ENCODE measurements at places on chromosomes 3 and 15.
A peak's percentile ranks its signal among the peaks of the same experiment; 100 is the strongest.

GRCh38 chr15:89075846-89076245 is 12.4 kb upstream of the ABHD2 start:
- no peak for DNase-seq

DNA sequence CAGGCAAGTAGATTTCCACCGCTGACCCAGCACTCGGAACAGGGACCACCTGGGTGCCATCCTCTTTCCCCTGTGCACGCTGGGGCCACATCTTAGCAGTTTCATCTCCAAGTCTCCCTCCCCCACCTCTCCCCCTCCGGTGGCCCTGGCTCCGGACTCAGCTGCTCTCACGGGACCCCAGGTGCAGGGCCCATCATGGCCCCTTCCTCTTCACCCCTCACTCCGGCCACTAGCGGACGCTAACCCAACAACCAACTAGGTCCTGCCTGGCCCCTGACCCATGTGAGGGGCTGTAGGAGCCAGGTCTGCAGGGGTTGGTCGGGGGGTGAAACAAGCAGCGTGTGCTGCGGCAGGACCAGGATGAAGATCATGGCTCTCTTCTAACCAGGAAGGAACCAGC is 31.3 kb upstream of the IQSEC1 start:
- no peak for DNase-seq

GRCh38 chr15:72220687-72221086 is 10.3 kb downstream of the PKM start:
- DNase-seq: no peak

DNA sequence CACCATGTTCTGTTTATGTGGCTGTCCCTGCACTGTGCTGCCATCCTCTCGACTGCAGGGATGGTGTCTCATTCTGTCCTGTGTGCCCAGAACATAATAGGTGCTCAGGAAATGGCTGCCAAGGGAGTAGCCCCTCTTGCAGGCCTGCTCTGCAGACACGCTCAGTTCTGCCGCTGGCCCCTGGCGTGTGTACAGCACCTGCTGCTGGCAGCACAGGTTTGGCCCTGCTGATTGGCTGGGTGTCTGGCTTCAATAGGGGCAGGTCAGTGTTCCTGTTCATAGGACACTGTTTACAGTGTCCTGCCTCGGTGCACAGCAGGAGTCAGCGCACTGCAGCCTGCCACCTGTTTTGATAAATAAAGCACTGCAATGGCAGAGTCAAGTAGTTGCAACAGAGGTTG is 146.9 kb downstream of the DNAJB8 start:
- no peak for DNase-seq

DNA sequence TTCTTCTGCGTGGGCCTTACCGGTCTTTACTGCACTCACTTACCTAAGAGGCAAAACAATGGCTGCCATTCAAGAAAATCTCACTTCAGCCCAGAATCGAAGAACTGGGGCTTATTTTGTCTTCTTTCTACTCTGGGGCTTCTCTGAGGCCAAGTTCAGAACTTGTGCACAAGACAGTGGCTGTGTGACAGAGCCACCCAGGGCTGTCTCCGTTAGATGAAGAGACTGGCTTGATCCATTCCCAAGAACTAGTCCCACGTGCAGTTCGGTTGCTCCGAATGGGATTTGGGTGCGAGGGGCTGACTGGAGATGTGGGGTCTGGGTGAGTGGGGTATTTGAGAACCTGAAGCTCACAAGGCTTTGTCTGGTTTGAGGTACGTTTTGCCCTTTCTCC is 795 bp upstream of the TCF12 start:
- no peak for DNase-seq

GRCh38 chr3:171379281-171379680 is 80.9 kb downstream of the TNIK start:
- no peak for DNase-seq

DNA sequence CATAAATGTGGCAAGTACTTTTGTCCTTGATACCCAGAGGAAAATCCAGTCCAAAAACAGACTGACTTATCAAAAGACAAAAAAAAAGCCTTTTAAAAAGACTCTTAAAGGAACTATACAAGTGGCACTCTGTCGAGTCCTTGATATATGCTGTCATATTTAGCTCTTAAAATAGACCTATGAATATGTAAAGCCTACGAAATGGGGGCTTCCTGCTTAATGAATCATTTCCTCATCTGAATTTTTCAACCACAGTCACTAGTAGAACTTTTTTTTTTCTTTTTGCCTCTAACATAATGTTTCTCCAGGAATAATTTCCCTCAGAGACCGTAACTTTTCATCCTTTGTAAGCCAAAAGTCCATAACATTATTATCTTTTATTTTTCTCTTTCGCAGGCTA is 95.8 kb downstream of the P3H2 start:
- DNase-seq: no peak

GRCh38 chr3:39178553-39178952 is 13.8 kb downstream of the XIRP1 start:
- no peak for DNase-seq

DNA sequence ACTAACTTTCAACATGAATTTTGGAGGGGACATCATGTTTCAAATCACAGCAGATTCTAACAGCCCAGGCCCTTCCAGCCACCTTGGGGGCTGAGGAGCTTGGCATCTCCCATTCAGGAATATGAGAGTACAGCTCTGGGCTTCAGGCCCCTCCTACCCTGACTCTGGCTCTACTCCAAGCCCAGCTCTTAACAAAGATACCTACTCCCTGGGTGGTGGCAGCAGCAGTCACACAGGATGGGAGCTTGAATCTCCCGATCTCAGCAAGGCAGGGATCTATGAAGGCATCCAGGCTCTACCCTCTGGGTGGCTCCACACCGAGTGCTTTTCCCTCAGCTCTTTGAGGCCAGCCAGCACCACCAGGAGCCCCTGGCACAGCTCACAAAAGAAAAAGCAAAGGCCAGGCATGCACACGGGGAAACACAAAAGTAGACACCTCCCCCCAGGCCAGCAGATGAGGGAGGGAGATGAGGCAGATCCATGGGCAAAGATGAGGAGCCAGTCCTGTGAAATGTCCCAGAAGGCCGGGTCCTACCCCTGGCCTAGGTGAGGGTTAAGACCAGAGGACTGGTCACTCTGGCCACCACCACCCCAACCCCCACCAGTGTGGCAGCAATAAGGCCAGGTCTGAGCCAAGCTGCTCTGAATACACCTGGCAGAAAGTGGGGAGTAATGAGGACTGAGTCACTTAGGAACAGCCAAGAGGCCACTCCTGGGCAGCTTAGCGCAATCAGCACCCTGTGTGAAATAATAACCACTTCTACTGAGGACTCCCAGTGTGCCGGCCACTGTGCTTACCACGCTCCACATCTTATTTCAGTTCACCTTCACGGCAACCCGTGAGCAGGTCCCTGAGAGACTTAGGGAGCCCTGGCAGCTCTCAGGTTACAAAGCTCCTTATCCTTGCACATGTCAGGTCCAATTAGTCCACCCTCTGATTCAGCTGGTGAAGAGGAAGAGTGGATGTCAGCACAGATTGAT is 24.3 kb downstream of the PLA2G4F start:
- DNase-seq: peak; percentile 48

- DNase-seq: no peak
Observed at GRCh38 chr3:146640361-146640760, 35.2 kb upstream of the PLSCR5 start.

DNA sequence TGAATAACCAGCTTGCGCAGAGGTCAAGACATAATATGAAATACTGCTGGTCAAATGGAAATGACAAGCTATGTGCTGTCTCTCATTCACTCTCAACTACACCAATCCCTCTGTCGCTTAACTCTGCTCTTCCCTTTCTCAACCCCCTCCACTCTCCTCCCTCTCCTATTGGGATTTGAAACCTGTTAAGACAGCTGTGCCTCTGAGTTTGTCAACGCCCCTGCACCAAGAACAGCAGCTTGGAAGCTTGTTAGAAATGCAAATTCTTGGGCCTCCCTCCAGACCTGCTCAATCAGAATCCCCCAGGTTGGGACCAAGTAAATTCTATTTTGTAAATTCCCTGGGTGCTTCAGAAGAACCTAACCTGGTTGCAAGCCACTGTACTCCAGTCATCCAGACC is 149.7 kb upstream of the ATP2B2 start:
- no peak for DNase-seq

DNA sequence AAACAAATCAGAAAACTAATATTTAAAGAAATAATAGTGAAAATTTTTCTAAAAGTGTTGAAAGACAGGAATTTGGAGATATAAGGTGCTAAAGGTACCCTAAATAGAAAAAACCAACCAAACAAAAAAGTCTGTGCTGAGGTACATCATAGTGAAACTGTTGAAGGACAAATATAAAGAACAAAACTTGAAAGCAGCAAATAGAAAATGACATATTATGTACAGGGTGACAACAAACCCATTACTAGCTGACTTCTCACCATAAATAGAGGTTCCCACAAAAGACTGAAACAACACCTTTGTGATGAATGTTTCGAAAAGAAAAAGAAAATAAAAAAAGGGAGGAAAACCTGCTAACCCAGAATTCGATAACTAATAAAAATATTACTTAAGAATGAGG is 502.5 kb upstream of the NECTIN3 start:
- DNase-seq: no peak

GRCh38 chr3:100810671-100811070 is 101.4 kb downstream of the TFG start:
- DNase-seq: no peak

DNA sequence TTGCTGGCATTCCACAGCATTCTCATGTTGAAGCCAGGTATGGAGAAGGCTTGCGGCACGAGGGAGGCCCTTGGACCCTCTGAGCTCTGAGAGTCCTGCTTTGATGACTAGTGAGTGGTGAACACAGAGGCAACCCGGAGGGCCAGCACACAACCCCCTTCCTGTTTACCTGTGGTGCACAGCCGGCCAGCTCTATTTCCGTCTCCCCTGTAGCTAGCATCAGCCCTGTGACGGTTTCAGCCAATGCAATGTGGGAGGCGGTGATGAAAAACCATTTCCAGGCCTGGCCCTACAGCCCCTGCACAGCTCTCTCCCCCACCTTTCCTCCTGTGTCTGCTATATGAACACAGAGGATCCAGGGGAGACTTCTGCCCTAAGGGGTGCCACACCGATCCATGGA is 76.8 kb upstream of the KLHL25 start:
- DNase-seq: no peak

DNA sequence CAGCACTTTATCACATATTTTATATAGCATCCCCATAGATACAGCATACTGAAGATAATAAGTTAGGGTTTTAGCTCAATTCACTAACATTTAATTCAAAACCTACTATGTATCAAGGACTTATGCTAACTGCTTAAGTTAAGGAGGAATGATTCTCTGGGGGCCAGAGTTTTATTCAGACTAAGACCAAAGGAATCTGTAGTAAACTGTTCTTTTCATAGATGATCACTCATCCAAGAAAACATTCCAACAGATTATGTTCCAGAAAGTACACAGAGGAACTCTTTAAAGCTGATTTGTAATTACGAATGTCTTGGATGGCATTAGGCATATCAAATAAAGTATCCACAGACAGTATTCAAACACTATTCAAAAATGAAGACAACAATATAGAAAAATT is 226.4 kb downstream of the SCAPER start:
- no peak for DNase-seq

- no peak for DNase-seq
Observed at GRCh38 chr3:9169956-9170850, 79.2 kb downstream of the SRGAP3 start.

GRCh38 chr15:70014860-70015490 is 82.7 kb downstream of the TLE3 start:
- no peak for DNase-seq

DNA sequence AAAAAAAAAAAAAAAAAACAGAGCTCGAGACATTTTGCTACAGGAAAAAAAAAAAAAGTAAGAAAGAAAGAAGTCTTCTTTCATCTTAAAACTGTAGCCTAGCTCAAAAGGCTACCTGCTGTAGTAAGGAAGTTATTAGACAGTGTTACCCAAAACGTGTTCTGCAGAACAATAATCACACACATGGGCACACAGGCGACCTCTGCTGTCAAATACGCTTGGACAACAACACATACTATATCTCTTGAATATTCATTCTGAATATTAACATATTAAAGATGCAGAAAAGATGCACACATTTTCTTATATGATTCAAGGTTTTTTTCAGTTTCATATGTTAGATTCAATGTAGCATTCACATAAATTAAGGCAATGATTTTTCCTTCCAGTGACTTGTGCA is 215.8 kb downstream of the ROBO1 start:
- no peak for DNase-seq

GRCh38 chr15:86624261-86625036 is 544.8 kb downstream of the AGBL1 start:
- DNase-seq: peak; percentile 72

GRCh38 chr3:188092648-188093047 is 61.3 kb upstream of the LPP start:
- DNase-seq: no peak

DNA sequence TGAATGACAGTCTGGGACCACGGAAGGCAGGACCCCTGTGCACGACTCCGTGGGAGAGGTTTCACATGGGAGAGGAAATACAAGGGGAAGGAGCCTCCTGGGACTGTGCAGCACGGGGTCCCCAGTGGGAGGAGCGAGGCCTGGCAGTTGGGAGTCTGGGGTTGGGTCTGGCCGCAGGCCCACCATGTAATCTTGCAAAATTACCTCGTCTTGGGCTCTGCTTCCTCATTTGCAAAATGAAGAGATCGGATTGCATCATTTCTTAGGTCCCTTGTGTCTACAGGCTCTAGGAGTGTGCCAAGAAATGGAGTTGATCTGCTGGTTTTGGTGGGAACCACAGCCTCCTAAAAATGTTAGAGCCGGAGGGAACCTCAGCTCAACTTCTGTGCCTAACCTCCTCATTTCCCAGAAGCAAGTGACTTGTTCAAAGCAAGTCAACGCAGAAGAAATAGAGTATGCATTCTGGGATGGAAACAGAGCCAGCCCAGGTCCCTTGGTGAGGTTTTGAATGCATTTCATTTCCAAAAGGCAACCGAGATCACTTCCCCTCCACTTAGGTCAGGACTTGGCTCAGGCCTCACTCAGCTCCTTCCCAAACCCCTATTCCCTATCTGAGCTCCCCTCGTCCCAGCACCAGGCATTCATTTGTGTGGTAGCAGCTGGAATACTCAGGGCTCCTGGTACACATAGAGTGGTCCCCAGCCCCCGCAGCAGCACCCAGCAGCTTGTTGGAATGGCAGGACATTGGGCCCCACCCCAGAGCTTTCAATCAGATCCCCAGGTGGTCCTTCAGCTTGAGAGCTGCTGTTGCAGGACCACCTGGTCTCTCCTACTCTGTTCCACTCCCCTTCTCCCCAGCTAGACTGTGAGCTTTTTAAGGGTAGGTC is 267.7 kb downstream of the XXYLT1 start:
- DNase-seq: peak; percentile 64

DNA sequence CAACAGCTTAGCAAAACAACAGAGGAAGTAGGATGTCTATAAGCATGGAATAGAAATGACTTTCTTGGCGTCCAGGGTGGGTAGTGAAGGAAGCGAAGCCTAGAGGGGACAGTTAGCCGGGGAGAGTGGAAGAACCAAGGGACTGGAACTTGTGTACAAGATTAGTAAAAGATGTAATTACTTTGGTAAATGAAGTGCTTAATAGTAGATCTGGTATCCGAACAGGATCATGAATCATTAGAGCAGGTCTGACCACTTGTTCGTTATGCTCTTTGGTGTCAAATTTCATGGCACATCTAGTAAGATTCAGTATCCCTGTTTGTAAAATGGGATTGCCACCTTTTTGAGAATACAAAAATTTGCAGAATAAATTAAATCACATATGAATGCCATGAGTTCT is 112.5 kb upstream of the MLF1 start:
- DNase-seq: no peak

Data from right atrium auricular region (tissue), 2 donors.